Breast epithelium (tissue), 4 donors: ENCODE measurements at places on chromosomes 6 and 20. TPM values are rescaled to one million over a fixed set of nuclear protein-coding genes. Genes with fewer than 3 reads are reported as not detected.

DNA sequence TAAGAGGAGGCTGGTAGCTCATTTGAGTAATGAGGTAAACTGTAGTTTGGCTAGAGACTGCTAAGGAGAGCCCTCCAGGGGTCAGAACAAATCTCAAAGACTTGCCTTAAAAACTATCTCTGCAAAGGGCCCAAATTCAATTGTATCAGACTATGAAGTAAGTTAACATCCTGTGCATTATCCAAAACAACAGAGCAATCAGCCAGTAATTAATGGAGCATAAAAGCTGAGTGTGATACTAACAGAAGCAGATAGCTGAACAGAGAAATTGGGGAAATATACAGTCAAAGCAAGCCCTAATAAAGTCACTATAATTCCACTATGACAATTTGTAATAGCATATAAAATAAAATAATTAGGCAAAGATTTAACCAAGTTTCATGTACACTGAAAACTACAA is 45.8 kb upstream of the TNFRSF21 start:
- no peaks in the 10 kb centered on the region for H3K36me3 ChIP-seq
- no peaks in the 10 kb centered on the region for H3K4me1 ChIP-seq
- H3K4me3 ChIP-seq = no peak overlapping the region
- H3K27me3 ChIP-seq = no peaks in the 10 kb centered on the region
- DNase-seq = no peak

DNA sequence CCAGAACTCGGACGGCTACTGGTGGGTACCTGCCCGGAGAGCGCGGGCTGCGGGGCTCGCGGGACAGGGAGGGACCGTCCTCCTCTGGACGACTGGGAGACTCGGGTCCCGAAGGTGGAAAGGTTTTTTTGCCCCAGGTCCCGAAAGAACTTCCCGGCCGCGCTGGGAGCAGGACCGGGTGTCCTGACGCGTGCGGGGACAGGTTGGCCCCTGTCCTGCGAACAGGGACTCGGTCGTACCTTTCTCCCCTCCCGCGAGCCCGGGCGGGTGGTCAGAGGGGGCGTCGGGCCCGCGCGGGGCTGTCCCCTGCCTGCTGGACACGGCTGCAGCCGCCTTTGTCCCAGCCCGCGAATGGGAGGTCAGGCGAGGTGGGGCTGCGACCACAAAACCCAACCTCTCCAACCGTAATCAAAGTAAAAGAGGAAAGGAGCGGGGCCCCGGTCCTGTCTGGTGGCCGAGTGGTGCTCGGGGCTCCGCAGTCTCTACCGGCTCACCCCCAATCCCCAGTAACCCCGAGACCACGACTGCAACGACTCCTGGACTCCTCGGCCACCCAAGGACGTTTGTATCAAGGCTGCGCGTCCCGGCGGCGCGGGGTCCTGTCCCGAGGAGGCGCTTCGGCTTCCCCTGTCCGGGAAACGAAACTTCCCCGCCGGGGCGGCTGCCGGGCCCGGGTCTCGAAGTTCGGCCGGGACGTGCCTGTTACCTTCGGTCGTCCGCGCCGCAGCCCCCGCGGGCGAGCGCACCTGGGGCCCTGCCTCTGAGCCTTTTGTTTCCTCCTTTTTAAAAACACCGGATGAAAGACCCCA is 798 bp downstream of the DSP start:
- no peaks in the 10 kb centered on the region for H3K36me3 ChIP-seq
- H3K4me3 ChIP-seq = peak overlapping the region; percentile 79
- H3K4me1 ChIP-seq = no peaks in the 10 kb centered on the region
- H3K27ac ChIP-seq = peak overlapping the region; percentile 96

- no peak for DNase-seq
- H3K27ac ChIP-seq = peak overlapping the region; percentile 5
- no peak overlapping the region for H3K4me3 ChIP-seq
- no peaks in the 10 kb centered on the region for H3K27me3 ChIP-seq
Observed at GRCh38 chr6:53481323-53481722, 63.6 kb downstream of the GCLC start.

DNA sequence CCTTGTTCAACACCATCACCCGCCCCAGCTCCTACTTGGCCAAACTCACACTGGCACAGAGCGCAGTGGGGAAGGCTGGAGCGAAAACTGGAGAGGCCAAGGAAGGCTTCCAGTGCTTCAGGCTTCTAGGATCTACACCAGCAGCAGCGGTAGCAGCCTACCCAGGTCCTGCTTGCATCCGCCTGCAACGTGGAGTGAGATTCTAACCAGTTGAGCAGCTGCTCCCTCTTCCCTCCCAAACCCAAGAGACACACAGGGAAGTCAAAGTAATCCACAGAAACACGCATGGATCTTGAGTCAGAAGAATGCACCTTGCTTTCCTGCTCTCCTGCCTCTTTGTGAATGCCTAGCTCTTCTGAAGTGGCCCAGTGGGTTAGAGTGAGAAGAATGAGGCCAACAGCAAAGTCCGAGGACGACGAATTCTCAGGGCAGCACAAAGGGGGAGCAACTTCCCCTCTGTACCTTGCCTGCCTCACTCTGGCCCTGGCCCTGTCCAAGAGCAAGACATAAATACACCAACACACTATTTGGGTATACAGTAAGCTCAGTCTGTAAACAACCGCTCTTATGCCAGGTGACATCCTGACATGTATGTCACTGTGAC is 95.9 kb upstream of the FOXQ1 start:
- H3K27me3 ChIP-seq = no peaks in the 10 kb centered on the region
- H3K36me3 ChIP-seq = no peaks in the 10 kb centered on the region
- H3K4me3 ChIP-seq = no peak overlapping the region
- H3K4me1 ChIP-seq = no peaks in the 10 kb centered on the region
- no peak for DNase-seq
- no peak overlapping the region for H3K27ac ChIP-seq

DNA sequence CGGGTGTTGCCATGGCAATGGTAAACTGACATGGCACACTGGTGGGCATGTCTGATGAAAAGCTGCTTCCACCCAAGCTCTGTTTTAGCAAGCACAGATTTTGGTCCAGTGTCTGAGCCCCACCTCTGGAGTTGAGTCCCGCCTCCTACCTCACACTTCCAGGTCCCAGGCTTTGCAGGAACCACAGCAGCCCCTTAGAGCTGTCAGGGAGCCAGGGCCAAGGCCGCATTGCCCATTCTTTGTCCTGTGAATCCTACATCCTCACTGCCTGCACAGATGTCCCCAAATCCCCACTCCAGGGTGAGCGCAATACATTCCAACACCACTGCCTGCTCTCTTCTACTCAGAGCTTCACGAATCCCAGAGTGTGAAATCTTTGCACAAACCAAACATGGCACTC is 292.2 kb downstream of the PREX1 start:
- no peak overlapping the region for H3K27ac ChIP-seq
- no peaks in the 10 kb centered on the region for H3K36me3 ChIP-seq
- no peaks in the 10 kb centered on the region for H3K27me3 ChIP-seq
- H3K4me1 ChIP-seq = no peaks in the 10 kb centered on the region
- no peak for DNase-seq

DNA sequence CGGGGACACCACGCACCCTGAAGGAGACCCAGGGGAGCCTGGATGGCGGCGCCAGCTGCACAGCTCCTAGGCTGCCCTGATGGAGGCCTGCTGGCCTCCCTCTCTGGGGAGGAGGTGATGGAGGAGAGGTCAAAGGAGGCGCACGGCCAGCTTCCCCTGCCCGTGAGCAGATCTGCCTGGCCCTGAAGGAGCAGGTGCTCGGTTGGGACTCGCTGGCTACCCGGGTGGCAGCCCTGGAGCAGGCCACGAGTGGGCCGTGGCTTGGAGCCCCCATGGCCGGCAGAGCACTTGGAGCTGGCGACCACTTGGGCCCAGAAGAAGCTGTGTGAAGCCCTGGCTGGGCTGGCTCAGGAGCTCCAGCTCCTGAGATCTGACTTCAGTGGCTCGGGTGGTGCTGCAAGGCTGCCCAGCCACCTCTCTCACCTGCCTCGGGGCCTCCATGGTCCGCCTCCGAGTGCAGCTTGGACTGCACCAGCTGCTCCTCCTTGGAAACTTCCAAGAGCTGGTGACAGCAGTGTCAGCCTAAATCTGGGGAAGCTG is 7.5 kb upstream of the RAET1E start:
- no peaks in the 10 kb centered on the region for H3K4me1 ChIP-seq
- no peaks in the 10 kb centered on the region for H3K36me3 ChIP-seq
- no peaks in the 10 kb centered on the region for H3K27me3 ChIP-seq
- no peak overlapping the region for H3K4me3 ChIP-seq
- no peak for DNase-seq

- no peak for DNase-seq
- no peak overlapping the region for H3K27ac ChIP-seq
Observed at GRCh38 chr6:23200946-23201345, 631.6 kb downstream of the HDGFL1 start.

Gene TMEM14C
- total RNA-seq = 134 TPM

Gene TREML2
- total RNA-seq = 0.15 TPM

Gene OR2J3
- total RNA-seq = not detected

Gene HLA-DMB
- 16.4 TPM for total RNA-seq

Gene BTN1A1
- not detected for total RNA-seq

Gene SCAND1
- total RNA-seq = 103 TPM
